Activated CD4-positive, CD25-positive, alpha-beta regulatory T cell (primary cell): ENCODE measurements at places on chromosomes 3 and 15.

DNA sequence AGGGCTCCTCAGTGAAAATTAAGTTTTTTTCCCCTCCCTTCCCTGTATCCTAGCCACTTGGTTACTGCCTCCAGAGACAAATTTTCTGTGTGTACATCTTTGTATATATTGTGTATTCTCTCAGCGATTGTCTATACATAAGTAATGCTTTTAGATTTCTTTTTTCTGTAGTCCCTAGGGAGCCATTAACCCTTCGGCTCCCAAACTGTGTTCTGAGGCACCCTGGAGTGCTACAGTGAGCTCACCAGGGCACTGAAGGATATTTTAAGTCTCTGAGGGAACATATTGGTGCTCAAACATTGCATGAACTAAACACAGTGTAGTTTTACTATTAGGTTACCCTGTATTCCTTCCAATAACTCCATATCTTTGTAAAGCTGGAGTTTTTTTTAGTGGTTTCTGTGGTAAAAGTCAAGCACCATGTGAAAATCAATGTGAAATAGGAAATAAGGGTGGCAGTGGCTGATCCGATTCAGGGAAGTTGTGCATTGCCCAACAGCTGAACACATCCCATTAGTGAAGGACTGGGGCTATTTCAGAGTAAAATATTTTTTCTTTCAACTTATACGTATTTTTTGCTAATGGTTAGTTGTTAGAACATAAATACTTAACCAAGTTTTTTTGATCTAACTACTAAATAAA lies 43.0 kb downstream of the USP13 start:
- no peak for DNase-seq

DNA sequence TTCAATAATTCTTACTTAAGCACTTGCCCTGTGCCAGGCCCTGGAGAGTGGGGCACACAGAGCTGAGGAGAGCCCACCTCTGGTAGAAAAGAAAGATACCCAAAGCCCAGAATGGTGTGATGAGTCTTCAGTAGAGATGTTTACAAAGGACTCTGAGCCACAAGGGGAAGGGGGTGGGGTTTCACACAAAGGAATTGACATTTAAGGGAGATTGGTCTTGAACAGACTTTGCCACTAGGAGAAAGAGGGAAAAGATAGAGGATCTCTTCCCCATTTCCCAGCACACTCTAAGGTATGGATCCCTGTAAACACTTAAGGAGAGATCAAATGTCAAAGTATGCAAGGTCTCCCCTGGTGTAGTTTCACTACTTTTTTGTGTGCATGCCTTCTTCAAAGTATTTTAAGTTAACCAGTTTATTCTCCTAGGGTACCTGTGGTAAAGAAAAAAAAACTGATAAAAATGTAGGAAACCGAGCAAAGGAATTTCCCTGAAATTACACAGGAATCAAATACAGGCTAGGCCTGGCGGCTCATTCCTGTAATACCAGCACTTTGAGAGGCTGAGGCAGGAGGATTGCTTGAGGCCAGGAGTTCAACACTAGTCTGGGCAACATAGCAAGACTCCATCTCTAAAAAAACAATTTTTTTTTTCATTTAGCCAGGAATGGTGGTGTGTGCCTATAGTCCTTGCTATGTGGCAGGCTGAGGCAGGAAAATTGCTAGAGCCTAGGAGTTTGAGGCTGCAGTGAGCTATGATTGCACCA lies 117.6 kb upstream of the SKOR1 start:
- no peak for DNase-seq

GRCh38 chr3:16828815-16829214 lies 55.9 kb upstream of the PLCL2 start:
- DNase-seq = peak; percentile 12

- no peak for DNase-seq
Measured at GRCh38 chr3:142618917-142619461, 22.8 kb downstream of the PLS1 start.

DNA sequence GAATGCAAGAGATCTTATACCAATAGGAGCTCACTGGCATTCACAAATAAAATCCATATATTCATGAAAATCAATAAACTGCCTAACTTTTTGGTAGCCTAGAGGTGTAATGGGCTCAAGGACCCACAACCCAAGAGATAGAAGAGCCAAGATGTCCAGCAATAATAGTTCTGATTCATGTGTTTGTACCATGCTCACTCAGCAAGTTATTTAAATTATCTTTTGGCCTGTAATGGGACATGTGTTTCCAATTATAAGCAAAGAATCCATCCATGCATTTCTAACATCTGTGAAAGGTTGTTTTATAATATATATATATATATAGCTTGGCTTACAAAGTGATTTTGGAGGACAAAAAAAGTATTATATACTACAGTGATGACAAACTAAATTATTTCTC lies 29.7 kb upstream of the SHC4 start:
- no peak for DNase-seq

- no peak for DNase-seq
Measured at GRCh38 chr15:61659566-61660190, 400.6 kb downstream of the VPS13C start.

- no peak for DNase-seq
Measured at GRCh38 chr15:52071570-52071969, 41.0 kb downstream of the BCL2L10 start.

- DNase-seq = no peak
Measured at GRCh38 chr15:98443526-98443925, 204.8 kb upstream of the IGF1R start.

DNA sequence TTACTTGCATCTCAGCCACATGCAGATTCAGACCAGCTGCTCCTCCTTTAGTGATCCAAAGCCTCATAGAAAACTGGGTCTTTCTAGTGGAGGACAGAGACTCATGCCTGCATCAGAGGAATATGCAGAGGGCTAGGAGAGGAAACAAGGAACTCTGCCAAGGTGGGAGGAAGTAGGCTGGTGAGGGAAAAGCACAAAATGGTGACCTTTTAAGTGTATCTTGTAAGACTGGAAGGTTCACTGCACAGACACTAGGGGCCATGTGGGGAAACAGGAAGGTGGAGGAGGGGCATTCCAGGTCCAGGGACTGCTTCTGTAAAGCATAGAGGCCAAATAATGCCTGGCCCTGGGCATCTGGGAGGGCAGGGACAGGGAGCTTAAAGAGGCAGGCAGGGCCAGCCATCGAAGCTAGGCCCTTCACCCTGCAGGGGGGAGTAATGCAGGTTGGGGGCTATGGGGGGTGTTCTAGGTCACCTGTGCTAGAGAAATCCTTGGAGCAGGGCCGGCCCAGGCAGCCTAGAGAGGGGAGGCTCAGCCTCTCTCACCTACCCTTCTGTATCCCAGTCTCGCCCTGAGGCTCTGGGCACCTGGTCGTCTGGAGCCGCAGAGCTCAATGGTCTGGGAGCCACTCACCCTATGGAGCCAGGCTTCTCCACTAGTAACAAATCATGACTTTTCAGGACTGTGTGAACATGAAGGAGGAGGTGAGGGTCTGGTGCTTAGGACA lies 117.7 kb downstream of the DNAJB8 start:
- no peak for DNase-seq

GRCh38 chr3:160038862-160039562 lies 50.4 kb downstream of the IL12A start:
- no peak for DNase-seq

DNA sequence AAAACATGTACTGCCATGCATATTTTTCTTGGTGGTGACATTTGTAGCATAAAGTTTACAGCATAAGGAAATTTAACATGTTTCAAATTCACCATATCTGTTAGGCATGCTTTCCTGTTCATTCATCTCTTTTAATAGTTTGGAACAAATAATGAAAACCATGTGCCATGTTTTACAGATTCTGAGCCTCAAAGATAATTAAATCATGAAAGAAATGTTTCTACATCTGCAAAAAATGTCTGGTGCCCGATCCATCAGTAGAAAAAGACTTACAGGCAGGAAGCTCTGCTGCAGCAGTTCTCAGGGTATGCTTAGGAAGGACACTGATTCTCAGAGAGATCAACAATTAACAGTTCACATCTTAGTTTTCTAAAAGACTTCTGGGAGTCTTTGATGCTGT lies 316.2 kb downstream of the IL5RA start:
- DNase-seq = no peak

DNA sequence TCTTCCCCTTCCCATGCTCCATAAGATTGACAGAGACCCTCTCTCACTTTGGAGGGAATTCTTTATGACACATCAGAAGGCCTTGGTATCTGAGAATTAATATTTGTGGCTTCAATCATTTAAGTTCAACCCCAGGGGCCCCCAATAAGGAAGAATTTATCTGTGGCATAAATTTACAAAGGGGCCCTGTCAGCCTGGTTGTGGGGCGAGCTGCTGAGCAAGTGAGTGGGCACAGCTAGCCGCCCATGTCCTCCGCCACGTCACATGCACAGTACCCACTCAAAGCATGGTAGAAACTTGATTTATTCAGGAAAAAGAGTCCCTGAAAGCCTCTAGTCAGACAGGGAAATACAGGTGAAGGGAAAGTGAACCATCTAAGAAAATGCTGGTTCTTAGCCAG lies 13.3 kb downstream of the PLXNB1 start:
- no peak for DNase-seq

GRCh38 chr3:17423786-17424536 lies 318.5 kb downstream of the TBC1D5 start:
- no peak for DNase-seq

- no peak for DNase-seq
Measured at GRCh38 chr3:156664011-156664830, 10.2 kb upstream of the TIPARP start.

DNA sequence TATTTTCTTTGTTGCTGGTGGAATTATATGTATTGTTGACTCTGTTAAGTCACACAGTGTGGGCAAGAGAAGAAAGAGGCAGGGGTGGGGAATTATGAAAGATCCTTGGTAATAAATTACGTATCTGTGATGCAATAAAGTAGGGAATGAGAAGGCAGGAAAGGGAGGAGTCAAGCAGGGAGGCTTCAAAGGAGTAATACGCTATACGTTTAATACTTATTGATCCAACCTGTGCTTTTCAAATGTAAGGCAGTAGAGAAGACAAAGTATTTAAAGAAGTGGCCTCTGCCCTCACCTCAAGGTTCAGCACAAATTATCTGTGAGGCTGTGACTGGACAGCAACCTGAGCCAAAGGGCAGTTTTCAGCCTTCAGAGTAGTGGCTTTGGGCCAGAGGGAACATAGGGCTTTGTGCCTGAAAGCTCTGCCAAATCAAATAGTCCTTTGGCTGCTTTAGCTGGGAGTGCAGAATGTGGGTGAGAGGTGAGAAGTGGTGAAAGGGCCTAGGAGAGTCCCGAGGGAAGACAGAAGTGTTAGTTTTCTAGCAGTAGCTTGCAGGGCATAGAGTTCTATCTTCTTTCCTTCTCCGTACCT lies 1.2 kb upstream of the PLIN1 start:
- no peak for DNase-seq
